Stimulated activated CD4-positive, alpha-beta T cell treated with anti-CD3 and anti-CD28 coated beads, Interleukin-15, amount 100 ng/mL, for 1 hour (primary cell): ENCODE measurements at places on chromosomes 11 and 22.

- no peak for DNase-seq
These were observed 5.9 kb upstream of the VWA5A start for GRCh38 chr11:124109377-124109776.

DNA sequence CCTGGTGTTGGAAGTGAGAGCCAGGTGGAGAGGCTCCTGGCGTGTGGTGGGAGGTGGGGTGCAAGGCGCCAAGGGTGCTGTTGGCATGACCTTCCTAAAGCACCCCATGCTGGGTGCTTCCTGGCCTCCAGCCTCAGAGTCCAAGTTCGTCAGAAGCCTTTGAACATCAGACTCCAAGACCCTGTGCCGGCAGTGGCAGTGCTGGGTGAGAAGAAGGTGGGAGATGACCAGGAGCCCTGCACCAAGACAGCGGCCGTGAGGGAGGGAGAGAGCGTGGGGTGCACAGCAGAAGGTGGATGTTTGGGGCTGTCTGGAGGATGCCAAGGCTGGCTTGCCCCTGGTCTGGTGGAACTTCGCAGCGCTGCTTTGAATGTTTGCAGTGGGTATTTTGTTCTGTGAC, 29.7 kb upstream of the PARVB start:
- DNase-seq: no peak

GRCh38 chr11:120688163-120688562, 176.6 kb downstream of the GRIK4 start:
- DNase-seq: no peak

GRCh38 chr22:39994041-39994565, 651 bp upstream of the FAM83F start:
- peak; percentile 20 for DNase-seq

DNA sequence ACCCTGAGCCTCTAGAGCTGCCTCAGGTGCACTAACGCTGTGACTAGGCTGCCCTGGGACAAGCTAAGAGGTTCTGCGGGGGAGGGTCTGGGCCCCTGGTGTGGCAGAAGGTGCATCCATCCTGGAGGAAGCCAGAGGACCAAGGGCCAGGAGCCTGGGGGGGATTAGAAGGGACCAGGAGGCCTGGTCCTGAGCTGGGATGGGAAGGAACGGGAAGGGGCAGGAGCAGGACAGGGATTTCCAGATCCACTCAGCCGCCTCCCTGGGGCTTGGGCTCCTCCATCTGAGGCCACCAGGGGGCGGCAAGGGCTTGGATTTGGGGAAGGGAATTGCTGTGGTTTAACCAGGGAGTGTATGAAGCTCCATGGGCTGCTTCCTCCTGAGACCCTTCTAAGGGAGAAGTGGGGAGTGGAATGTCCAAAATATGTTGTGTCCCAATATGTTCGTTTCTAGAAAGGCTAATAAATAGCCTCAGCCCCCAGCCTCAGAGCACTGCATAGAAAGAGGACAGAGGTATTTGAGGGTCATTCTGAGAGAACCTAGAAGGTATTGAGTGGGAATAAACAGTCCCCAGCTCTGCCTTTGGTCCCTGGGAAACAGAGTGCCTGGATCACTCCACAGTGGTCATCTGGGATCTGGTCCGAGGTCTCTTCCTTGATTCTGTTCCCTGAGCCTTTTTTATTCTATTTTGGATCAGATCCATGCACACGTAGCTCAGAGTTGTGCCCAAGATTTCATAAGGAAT, 17.4 kb upstream of the PRAME start:
- no peak for DNase-seq

GRCh38 chr11:95414217-95414616, 183.2 kb upstream of the SESN3 start:
- DNase-seq: no peak

- DNase-seq: no peak
These were observed 70.2 kb downstream of the DBX1 start for GRCh38 chr11:20089796-20090653.

DNA sequence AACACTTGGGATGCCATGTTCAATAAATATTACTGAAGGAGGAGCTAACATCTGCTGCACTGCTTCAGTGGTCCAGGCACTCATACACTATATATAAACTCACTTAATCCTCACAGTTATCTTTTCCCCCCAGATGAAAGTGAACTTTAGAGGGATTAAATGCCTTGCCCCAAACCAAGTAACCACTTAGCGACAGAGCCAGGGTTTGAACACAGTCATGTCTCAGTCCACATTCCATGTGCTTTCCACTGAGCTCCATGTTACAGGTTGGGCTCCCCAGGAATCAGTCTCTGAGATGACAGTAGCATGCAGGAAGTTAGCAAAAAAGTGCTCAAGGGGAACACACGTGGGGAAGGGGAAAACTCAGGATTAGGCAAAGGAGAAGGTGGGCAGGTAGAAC, 59.3 kb downstream of the ENDOD1 start:
- no peak for DNase-seq

GRCh38 chr22:29012952-29013351, 48.7 kb downstream of the C22orf31 start:
- no peak for DNase-seq

- DNase-seq: no peak
These were observed 55.8 kb upstream of the CEP295 start for GRCh38 chr11:93605642-93606041.

DNA sequence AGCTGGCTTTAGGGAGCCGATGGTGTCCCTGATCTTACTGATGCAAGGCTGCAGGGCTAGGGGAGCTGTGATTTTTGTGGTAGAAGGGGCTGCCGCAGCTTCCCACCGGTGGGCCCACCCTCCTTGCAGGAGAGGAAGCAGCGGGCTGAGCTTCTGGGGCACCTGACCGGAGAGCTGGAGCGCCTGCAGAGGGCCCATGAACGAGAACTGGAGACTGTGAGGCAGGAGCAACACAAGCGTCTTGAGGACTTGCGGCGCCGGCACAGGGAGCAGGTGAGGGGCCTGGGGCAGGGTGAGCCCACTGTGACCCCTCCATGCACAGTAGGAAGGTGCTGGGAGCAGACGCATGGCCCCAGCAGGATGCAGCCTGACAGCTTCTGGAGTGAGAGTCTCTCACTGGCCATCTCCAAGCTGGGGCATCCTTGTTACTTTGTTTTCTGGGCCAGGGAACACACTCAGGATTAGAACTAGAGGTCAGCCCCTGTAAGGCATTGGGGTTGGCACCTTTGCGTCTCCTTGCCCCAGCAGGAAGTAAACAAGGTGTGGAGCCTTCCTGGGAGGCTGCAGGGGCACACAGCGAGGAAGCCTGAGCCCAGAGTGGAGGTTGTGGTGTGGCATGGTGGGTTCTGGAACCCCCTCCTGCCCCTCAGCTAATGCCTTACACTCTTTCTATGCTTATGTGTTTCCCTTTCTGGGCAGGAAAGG, 66.7 kb downstream of the CEP164 start:
- DNase-seq: no peak

- no peak for DNase-seq
These were observed 6.2 kb upstream of the FBLN1 start for GRCh38 chr22:45496451-45496941.

- DNase-seq: no peak
These were observed 62.8 kb downstream of the PRDM11 start for GRCh38 chr11:45209000-45209879.

- DNase-seq: no peak
These were observed 9.8 kb downstream of the CYP2R1 start for GRCh38 chr11:14882196-14882595.

GRCh38 chr11:10498426-10499250, 42.3 kb downstream of the RNF141 start:
- DNase-seq: no peak

- no peak for DNase-seq
These were observed 3.4 kb downstream of the TYR start for GRCh38 chr11:89181111-89181510.

DNA sequence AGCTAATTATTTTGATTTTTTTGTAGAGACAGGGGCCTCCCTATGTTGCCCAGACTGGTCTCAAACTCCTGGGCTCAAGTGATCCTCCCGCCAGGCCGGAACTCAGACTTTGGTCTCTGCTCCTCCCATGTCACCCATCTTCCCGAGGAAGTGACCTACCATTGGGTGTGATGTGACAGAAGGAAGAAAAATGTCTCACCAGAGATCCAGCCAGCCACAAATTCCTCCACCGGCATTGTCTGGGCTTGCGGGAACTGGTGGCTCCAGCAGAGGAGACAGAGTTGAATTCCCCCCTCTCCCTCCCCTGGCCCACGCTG, 772 bp downstream of the SLC25A45 start:
- no peak for DNase-seq

DNA sequence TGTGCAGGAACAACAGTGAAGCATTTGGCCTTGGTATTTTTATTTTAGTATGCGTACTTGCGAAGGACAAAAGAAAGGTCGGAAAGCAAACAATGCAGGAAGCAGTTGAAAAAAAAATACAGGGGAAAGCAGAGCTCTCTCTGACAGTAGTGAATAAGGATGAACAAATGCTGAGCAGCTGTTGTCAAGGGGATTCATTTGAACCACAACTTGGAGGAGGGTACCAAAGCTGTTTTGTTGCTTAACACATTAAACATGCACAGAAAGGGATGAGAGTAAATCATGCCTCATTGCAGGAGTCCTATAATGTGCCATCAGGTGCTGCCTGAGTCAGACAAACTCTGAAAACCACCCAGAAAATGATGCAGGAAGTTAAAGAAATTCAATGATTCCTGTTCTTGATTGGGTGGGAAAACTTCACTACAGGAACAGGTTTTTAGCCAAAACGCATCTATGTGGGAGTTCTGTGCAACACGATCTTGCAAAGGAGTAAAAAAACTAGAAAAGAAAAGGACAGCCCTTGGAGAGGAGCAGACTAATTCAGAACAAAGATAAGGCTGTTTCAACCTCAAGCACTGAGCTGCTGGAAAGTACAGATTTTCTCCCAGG, 2113.5 kb downstream of the LRRC4C start:
- no peak for DNase-seq

DNA sequence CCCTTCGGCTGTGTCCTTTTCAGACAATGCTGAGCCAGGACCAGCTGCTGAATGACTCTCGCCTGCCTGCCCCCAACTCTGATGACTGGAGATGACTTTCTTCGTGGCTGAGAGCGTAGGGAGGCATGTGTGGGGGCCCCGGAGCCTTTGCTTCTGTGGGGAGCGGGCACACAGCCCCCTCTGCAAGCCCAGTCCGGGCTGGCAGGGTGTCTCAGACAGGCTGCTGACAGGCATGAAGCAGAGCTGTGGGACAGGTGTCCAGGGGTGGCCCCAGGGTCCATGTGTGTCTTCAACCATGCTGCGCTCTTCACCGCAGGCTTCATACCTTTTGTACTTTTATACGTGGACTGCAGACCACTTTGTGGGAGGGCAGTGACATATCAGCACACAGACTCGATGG, 16.6 kb downstream of the CYB5R2 start:
- no peak for DNase-seq

DNA sequence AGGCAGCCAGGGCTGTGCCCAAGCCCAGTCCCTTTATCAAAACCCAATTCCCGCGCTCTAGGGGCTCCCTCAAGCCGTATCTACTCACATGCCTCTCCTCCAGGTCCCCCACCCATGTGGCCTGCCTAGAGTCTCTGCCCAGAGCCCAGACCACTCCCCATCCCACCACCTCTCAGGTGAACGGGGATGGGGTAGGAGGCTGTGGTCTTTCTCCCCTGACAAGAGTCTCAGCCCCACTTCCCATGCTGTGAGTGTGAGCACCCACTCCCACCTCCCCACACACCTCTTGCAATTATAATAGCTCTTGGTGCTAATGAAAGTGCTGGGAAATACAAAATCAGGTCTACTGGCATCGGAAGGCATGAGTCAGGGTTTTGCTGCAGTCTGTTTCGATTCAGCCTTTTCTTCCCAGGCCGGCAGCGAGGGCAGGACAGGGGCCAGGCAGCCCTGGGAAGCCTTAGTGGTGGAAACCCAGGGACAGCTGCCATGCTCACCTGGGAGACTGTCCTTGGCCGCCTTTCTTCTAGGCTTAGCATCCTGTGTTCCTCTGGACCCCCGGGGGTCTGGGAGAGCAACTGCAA, 16.7 kb upstream of the TMPRSS4 start:
- no peak for DNase-seq

DNA sequence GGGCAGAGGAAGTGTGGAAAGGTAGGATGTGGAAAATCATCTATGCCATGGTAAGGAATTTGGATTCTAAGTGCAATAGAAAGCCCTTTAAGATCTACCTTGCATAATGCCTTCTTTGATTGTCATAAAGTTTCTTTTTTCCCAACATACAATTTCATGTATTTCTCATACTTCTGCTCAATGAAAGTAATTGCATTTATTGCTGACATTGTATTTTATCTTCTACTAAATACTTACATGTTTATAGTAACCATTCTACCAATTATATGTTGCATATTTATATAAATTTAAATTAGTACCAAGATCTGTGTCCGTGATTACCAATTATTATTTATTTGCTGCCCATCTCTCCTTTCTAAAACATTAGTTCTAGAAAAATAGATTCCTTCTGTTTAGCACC, 114.8 kb downstream of the CNTN5 start:
- no peak for DNase-seq

DNA sequence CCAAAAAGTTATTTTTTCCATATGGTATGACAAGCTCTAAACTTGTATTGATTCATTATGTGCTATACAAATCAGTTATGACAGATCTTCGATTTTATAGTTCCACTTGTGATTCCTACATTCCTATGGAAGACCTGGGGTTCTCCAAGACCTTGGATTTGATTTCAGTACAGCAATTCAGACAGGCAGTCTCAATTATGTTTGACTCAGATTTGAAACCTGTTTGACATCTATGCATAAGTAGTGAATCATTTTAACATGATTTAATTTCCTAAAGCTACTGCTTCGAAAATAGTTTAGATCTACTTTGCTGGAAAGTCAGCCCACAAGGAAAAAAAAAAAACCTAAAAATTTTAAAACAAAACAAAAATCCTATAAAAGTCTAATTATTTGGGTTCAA, 820.4 kb downstream of the LUZP2 start:
- DNase-seq: no peak

- no peak for DNase-seq
These were observed 16.8 kb downstream of the PPIL2 start for GRCh38 chr22:21682385-21683175.

GRCh38 chr11:66341502-66342126, 3.3 kb downstream of the BRMS1 start:
- DNase-seq: no peak

- DNase-seq: no peak
These were observed 64.9 kb upstream of the PAX6 start for GRCh38 chr11:31875866-31876560.

DNA sequence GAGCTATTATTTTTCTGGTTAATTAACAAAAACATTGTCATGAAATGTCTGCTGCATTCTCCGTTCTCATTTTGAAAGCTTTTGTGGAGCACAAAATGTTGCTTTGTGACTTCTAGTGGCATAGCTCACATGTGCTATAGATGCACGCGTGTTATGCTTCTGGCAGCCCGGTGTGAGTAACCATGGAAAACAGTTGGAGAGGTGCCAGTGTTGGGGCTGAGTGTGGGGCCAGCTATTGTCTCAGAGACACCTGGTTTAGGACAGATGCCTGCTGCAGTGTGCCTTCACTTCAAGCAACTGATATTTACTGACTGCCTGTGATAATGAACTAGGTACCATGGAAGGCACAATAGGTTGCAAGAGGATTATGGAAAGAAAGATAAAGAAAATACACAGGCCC, 760.6 kb downstream of the NTM start:
- no peak for DNase-seq

GRCh38 chr11:116693102-116693570, 79.7 kb downstream of the BUD13 start:
- no peak for DNase-seq
